Sigmoid colon (tissue), 7 donors: ENCODE measurements at places on chromosomes 16 and 17. TPM values are rescaled to one million over a fixed set of nuclear protein-coding genes. Genes with fewer than 3 reads are reported as not detected.

The ZKSCAN2 gene
- total RNA-seq = 3.9 TPM

The PROCA1 gene
- total RNA-seq = 1.4 TPM

The MEOX1 gene
- total RNA-seq = 3.0 TPM

The TBC1D3B gene
- 1.5 TPM for total RNA-seq

The KRT32 gene
- not detected for total RNA-seq

The ADORA2B gene
- 5.4 TPM for total RNA-seq

The CHD9NB gene
- total RNA-seq = not detected

The MRPS23 gene
- total RNA-seq = 13.9 TPM

GRCh38 chr16:64751906-64752305 is 370.0 kb downstream of the CDH11 start:
- DNase-seq = no peak

DNA sequence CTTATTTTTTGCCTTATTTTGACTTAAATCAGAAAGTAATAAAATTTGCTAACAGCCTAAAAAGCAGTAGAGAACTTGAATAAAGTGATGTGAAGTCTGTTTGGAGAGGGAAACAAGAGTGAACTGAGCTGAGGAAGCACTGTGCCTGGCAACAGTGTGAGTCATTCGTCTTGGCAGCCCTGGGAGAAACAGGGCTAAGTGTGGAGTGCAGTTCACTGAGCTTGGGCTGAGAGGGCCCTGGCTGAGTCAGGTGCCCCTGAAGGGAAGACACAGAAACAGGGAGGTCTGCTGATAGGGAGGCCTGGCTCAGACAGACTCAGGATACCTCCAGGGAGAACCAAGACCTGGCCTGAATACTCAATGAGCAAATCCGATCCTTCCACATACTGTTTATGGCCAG is 132.1 kb downstream of the HS3ST4 start:
- no peak for DNase-seq

DNA sequence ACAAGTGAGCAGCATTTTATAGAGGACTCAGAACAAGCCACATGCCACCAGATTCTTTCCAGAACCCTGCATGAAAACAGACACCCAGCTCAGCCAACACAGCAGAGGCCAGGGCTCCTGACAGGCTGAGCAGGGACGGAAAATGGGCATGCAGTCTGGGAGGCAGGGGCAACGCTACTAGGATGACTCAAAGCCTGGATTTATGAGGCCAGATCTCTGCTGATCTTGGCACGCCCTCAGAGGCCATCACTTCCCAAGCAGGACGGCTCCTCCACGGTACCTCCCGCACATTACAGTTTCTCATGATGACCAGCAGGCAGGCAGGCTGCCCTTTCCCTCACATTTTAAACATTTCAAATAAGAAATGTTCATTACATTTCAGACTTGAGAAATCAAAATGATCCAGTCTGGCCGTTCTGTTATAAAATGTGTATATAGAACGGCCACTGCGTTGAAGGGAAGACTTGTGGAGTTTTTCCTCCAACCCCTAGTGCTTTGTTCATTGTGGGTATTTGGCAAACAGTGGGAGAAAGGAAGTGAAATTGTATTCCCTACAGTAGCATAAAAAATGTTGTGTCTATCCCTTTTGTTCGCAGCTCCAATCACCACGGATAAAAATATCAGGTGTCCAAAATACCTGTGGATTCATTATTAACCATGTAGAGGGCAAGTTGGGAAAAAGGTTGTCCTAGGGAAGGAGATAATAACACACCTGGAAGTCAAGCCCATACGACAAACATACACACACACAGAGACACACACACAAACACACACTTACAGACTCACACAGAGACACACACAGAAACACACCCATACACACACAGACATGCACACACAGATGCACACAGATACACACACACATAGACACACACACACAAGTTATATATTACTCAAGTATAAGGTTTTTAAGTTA is 64.8 kb upstream of the ADAMTS18 start:
- peak; percentile 76 for DNase-seq

DNA sequence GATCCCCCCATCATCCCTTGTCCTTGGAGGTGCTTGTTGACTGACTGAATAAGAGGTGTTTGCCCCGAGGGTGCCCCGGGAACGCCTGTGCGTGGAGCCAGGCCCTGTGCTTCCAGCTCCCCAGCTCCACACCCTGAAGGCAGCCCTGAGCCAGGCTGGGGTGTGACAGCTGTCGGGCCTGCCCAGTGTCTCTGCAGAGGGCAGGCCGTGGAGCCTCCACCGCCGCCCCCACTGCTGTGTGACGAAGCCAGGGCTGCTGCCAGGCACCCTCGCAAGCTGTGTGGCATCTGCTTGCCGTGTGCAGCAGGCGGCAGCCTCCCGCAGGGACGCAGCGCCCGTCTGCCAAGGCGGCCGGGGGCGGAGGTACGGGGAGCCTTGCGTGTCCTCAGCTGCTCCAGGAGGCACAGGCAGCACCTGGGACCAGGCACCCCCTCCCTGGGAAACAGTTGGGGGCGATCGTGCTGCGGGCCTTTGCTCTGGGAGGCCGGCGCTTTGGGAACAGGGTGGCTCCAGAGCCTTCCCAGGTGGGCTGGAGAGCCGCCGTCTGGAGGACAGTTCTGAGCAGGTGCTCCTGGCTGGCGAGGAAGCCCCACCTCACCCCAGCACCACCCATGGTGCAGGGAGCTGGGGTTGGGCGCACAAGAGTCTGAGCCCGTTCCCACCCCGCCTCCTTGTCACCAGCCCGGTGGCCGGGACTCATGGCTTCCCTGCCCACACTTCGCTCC is 26.6 kb downstream of the GSE1 start:
- peak; percentile 91 for DNase-seq

DNA sequence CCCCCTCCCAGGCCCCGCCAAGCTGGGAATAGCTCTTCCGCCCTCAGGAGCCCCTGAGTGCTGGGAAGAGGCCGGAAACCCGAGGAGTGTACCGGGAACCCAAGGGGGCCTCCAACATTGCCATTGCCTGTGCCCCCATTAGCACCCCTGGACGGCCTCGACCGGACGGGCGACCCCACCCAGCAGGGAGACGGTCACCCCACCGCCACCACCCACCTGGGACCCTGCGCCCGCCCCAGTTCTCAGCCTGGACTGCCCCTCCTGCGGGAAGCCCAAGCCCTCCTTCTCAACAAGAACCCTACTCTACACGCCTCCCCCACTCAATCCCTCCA is 2.0 kb downstream of the CARHSP1 start:
- DNase-seq = no peak

DNA sequence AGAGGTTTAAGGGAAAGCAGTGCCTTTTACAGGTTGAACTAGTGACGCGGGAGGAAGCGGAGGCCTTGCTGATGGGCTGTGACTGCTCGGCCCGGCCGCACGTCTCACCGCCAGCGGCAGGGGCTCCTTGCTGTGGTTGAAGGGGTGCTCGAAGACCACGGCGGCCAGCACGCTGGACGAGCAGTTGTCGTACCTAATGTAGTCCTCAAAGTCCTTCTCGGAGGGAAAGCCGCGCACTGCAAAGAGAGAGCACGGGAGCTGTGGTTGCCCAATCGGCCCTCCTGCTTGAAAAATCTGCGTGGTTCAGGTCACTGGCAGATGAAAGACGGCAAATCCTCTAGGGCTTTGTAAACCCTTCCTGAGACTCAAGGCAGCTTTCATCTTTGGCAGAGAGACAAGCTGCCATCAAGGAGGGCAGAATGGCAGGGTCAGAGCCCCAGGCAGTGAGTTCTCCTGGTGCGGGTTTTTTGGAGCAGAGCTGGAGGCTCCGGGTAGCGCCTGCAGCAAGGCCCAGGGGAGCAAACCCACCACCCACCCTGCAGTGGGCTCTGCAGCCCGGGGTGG is 16.1 kb downstream of the ABCA3 start:
- no peak for DNase-seq

GRCh38 chr17:69333561-69333960 is 6.6 kb upstream of the ABCA5 start:
- DNase-seq = no peak

- peak; percentile 7 for DNase-seq
Measured at GRCh38 chr17:67578142-67578457, 139.6 kb upstream of the NOL11 start.

DNA sequence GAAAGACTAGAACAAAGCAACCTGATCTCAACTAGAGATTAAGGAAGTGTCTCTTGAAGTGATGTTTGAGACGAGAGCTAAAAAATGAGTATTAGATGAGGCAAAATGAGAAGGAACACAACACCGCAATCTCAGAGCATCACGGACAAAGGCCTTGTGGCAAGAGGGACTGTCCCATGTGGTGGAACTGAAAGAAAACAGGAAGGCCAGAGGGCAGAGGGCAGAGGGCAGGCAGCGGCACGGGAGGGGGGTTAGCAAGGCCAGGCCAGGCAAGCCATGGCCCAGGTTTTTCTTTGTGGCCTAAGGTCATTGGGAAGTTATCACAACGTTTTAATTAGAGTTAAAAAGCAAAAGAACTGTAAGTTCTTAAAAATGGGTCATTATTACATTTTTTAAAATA is 22.5 kb downstream of the RPA1 start:
- DNase-seq = no peak

DNA sequence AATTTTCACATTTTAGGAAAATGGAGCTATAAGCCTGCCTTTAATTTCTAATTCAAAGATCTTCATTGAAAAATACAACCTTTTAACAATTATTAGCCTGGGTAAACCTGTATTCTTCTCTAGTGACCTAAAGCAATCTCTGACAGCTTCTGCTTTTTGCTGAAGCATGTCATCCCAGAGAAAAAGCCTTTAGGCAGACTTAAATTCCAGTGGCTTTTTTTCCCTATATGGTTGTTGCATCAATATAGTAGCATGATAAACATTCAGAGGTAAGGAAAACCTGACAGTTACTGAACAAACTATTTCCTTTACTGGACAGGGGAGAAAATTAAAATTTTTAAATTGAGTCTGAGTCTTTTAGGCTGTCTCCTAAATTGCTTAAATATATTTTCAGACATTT is 7.8 kb upstream of the EVI2A start:
- DNase-seq = no peak

DNA sequence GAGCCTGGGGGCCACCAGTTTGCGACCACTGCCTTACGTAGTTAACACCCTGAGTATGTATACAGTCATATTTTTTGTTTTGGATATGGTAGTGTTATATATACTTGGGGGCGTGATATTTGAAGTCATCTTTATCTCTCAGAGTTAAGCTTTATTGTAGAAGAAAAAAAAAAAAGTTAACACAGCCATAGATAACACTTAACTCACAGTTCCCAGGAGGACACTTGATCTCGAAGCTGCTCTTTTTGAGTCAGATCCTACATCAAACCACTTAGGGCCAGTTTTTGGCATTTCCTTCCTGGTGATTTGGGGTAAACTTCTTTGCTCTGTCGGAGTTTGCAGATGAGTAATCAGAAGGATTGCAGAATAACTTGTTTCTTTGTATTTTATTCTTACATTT is 5.8 kb downstream of the ITPRIPL2 start:
- DNase-seq = no peak

GRCh38 chr16:48366165-48367093 is 18.8 kb downstream of the SIAH1 start:
- peak; percentile 79 for DNase-seq

DNA sequence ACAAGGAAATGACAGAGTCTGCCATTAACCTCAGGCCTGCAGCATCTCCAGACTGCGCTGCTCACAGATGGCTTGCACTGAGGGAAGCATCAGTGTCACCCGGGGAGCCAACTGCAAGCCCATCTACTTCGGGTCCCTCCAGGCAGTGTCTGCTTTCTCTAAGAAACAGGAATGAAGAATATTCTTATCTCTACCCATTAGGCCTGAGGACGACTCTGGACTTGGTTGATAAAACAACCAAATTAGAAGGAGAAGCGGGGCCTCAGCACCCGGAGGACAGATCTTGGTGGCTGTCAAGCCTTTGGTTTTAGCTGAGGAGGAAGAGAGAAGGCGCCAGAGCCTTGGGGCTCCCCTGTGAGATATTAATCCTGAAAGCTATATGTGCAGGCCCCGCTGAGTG is 19.5 kb upstream of the MGAT5B start:
- no peak for DNase-seq

- DNase-seq = no peak
Measured at GRCh38 chr16:10296956-10297340, 88.9 kb upstream of the ATF7IP2 start.

- no peak for DNase-seq
Measured at GRCh38 chr16:80330803-80331202, 210.0 kb upstream of the DYNLRB2 start.

DNA sequence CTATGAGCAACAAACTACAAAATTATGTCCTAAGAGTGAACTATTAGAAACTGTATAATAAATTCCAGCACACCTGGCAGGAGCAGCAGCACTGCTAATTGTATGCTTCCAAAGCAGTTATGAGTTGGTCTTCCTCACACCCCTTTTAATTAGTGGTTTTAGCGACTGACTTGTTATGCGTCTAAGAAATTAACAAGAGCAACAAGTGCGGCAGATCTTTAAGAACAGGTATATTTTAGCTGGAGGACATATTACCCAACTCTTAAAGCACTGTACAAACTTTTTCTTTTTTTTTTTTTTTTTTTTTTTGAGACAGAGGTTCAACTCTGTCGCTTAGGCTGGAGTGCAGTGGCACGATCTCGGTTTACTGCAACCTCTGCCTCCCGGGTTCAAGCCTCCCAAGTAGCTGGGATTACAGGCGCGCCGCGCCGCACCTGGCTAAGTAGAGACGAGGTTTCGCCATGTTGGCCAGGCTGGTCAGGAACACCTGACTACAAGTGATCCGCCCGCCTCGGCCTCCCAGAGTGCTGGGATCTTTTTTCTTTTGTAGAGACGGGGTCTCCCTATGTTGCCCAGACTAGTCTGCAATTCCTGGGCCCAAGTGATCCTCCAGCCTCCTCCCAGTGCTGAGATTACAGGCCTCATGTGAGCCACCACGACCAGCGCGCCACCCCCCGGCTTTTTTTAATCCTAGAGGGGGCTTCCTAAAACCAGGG is 1.6 kb upstream of the FBXL20 start:
- no peak for DNase-seq

DNA sequence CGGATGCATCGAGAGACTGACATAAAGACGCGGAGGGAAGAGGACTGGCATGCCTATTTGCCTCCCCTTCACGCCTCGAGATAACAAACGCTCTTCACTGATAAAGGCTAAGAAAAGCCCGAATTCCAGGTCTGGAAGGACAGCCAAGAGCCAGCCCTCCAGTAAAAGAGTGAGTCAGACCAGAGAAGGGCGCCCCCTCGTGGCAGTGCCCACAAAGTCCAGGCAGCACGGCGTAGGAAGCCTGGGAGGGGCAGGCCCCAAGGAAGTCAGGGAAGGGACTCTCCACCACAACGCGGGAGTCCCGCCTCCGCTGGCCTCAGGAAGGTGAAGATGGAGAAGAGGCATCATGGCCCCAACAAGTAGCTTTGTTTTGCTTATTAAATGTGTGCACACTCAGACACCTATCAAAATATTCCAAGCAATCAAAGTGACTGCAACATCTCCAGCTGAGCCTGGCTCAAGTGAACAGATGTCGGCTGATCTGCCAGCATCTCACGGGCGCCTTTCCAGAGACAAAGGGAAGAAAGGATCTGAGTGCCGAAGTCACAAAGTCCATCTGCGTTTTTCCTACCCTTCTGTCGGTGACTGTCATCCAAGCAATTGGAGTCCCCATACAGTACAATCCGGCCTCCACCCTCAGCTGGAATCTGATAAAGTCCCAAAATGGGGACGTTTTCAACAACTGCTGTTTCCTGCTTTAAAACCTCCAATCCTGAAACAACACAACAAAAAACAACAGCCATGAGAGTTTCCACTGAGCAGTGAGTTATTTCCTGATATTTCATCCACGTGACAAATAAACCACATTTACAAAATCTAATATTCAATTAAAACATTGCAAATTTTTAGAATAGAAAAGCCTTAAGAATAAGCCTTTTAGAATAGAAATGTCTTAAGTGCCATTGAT is 20.4 kb upstream of the SLC38A8 start:
- peak; percentile 84 for DNase-seq

GRCh38 chr17:32899236-32900013 is 22.5 kb upstream of the MYO1D start:
- no peak for DNase-seq

GRCh38 chr16:22425847-22426246 is 51.4 kb upstream of the CDR2 start:
- no peak for DNase-seq
